ENCODE measurements at places on chromosomes 5 and 9.

DNA sequence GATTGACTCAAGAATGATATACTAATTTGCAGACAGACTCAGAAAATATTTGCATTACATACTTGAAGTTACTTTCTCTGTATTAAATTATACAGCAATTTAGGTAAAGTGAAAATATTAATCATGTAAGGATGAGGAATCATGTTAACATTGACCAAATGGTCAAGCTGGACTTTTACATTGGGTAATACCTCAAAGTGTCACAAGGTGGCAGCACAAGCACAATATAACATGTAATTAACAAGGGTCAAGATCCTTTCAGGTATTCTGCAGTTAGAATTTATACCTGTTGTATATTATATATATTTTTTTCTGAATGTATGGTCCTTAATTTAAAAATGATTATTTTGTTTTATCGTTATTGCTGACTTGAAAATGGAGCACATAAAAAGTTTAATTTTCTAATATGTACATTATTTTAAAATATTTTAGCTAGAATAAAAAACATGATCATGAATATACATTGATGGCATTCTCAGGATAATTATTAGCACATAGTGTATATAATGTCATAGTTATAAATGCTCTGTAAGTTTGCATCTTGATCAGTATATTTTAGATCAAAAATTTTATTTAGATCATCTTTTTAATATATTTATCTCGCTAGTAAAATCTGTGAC lies 8.6 kb downstream of the HAPLN1 start:
- no peak for DNase-seq

- DNase-seq = no peak
These were observed 271.5 kb upstream of the PANK3 start for GRCh38 chr5:168850683-168851082.

DNA sequence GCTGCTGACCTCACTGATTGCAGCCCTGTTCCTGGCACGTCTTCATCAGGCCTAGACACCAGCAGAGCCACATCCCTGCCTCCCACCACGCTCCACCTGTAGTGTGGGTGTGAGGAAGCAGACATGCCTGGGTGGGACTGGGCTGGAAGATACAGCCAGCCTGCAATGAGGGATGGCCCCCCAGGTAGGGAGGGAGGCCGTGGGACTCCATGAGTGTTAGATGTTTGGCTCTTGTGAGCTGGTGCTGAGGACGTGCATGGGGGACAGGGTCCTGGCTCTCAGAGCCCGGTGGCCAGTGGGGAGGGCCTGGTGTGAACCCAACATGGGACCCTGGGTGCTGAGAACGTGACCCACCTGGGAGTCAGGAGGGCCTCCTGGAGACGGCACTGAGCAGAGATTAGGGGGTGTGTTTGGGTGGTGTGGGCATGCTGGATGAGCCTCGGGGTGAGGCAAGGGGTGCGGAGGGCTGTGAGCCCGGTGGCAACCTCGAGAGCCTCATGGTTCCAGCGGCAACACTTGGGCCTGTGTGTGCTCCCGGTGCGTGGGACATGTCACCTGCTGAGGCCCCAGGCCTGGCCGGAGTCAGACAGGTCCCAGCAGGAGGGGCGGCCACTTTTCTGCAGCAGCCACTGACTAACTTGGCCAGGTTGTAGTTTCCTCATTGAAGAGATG lies 87.6 kb downstream of the PHF2 start:
- DNase-seq = no peak

DNA sequence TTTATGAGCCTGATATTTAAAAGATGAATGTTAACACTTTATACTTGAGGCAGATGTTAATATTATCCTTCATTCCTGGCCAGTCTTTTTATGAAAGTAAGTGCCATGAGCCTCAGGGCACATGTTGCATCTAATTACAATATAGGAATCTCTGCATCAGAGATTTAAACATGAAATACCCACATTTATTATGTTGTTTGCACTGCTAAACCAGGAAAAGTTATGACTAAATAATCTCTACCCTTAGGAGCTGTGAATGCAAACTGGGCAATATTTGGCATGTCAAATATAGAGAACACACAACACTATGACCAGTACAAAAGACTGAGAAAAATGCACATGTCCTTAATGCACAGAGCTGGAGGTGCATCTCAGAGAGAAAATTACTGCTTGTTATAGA lies 526.1 kb upstream of the GRAMD2B start:
- no peak for DNase-seq

- DNase-seq = no peak
These were observed 6.3 kb downstream of the UCK1 start for GRCh38 chr9:131524665-131525315.

GRCh38 chr5:128212191-128212806 lies 128.7 kb downstream of the SLC12A2 start:
- no peak for DNase-seq

- DNase-seq = no peak
These were observed 144.8 kb downstream of the CYLC2 start for GRCh38 chr9:103139891-103140290.

- no peak for DNase-seq
These were observed 89.8 kb upstream of the RAD23B start for GRCh38 chr9:107193251-107193650.

DNA sequence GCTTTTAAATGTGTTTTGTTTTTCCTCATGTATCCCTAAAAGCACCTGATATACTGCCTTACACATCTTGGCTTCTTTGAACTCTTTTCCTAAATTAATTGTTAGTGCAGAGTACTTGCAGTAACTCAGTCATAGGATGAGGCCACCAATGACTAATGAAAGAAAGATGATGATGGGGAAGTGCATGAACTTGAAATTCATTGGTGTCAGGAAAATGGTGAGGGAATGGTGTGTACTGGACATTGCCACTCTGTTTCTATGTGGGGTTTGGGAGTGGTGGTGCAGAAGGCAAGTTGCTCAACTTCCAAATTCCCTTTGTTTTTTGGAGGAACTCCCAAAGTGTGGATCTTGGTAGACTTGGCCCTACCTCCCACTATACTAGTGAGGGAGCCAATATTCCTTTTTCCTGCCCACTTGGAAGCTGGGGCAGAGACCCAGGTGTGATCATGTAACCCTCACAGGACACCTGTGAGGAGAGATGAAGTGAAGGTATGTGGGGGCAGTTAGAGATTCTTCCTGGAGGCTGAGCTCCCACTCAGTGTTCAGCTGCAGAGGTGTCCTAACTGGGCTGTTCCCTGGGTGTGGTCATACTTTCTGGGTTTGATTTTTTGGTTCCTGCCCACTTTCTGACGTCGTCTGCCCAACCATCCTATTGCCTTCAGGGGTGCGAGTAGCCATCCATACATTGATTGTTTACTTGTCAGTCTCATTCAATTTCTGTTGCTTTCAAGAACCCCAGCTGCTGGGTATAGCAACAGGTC lies 298.5 kb downstream of the MAST4 start:
- DNase-seq = no peak

- DNase-seq = no peak
These were observed 780.3 kb downstream of the KCTD16 start for GRCh38 chr5:144950996-144951395.

DNA sequence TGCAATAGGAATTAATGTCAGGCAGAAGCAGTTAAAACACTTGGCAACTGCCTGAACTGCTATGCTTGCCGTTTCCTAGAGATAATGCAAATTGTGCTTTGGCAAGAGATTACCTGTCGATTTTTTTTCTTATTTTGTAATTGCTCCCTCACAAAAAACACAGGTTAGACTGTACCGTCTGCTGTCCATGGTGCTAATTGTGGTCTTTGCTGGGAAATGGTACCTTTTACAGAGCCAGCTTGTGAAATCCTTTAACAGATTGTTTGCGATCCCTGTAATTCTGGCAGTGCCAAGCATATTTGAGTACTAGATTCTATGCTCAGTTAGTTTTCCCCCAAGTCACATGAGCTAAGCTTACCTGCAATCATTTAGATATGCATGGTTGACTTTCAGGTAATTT lies 2125.8 kb upstream of the WWC1 start:
- DNase-seq = no peak

DNA sequence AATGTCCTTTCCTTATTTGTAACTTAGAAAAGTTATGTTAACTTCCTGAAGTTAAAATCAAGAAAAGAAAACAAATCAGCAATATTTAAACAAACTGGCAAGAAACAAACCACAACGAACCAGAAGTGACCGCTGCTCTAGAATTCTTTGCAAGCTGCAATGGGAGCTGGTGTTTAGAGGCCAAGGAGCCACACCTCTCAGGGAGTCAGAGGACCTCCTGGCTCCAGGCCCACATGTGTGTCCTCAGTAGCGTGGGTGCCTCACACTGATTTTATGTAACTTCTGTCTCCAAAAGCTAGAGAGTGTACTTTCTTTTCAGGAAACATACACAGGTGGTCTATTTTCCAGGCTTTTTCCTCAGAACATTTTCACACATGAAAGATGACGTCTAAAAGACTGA lies 100.4 kb downstream of the IRX2 start:
- DNase-seq = no peak

DNA sequence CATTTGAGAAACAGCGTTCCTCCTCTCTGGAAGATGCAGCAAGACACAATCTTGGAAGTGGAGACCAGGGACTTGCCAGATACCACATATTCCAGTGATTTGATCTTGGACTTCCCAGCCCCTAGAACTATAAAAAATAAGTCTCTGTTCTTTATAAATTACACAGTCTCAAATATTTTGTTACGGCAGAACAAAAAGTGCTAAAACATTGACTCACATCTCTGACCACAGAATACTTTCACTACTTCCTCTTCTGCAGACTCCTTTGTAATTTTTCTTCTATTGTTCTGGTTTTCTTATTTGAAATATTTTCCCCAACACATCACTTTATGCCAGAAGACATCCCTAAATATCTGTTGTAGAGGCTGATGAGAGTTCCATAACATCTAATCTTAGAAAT lies 706.1 kb upstream of the CDH18 start:
- no peak for DNase-seq

- peak; percentile 72 for DNase-seq
These were observed 29.1 kb downstream of the JADE2 start for GRCh38 chr5:134554319-134555222.

GRCh38 chr5:981456-981855 lies 27.1 kb upstream of the NKD2 start:
- no peak for DNase-seq

DNA sequence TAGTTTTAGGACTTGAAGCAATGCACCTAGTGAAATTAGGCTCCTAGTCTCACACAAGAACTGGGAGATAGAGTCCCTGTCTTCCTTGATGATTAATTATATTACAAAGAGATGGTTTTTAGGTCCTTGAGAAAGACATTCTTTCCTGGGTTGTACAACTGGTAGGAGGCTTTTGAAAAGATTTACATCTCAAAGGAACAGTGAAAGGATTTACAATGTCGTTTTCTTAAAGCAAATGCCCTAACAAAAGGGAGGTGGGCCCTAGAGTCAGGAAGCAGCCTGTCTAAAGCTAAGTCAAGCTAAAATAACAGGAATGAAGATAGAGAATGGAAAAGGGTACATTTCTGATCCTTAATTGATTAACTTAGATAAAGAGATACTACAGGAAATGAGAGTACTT lies 102.2 kb upstream of the IL7R start:
- no peak for DNase-seq

DNA sequence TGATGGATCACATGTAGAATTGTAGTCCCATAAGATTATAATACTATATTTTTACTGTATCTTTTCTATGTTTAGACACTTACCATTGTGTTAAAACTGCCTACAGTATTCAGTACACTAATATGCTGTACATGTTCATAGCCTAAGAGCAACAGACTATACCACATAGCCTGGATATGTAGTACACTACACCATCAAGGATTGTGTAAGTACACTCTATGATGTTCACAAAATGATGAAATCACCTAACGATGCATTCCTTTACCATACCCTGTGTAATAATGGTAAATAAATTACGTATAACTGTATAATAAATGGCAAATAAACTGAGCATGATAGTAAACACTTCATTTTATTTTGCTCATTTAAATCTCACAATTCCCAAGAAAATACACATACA lies 60.3 kb downstream of the RICTOR start:
- DNase-seq = no peak

DNA sequence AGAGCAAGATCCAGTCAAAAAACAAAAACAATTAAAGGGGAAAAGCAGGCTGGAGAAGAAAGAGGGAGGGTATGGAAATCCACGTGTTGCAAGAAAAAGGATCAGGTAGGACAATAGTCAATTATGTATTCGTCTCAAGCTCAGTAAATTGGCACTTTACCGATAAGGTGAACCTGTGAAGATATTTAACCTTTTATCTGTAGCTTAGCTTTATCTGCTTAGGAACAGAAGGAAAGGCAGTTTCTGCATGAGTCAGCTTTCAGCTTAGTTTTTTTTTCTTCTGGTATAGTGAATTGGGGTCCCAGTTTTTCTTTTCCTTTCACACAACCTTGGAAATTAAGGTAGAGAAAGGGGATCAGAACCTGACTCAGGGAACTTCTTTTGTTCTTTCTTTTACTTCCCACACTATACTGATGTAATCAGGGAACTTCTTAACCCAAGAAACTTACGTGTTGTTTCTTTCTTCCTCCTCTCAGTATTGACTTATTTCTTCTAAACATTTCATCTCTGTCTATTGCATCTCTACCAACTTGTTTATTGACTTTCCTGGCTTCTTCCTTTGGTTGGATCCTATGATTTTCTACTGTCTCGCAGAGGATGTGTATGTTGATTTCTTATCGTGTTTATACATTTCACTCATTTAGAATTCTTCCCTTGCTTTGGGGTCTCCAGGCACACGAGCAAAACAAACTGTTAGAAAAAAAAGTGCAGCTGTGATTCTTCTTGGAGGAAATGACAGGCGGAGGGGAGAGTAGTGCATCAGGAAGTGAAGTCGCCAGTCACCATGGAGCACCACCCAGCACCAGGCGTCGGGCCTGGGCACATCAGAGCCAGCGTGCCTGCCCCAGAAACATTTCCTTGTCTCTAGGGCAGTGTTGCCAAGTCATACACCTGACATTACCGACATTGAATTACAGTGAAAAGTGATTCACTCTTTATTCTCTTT lies 123.0 kb upstream of the LHFPL2 start:
- DNase-seq = no peak

DNA sequence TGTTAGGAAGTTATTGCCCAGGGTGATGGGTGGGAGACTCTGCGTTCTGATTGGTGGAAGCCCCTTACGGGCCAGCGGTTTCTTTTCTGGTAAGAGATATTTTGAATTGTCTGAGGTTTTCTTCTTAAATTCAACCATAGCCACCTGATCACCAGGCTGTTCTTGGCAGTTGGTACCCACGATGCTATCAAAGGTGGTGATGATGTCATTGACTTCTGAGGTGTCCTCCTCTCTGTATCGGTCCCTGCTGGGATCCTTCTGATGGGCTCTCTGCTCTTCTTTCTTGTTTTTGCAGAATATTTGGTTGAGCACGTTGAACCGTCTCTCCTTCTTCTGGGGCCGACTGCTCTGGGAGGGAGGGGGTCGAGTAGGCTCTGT lies 116.6 kb upstream of the IL6ST start:
- no peak for DNase-seq

- DNase-seq = no peak
These were observed 2.1 kb downstream of the SYNPO start for GRCh38 chr5:150642567-150642927.

DNA sequence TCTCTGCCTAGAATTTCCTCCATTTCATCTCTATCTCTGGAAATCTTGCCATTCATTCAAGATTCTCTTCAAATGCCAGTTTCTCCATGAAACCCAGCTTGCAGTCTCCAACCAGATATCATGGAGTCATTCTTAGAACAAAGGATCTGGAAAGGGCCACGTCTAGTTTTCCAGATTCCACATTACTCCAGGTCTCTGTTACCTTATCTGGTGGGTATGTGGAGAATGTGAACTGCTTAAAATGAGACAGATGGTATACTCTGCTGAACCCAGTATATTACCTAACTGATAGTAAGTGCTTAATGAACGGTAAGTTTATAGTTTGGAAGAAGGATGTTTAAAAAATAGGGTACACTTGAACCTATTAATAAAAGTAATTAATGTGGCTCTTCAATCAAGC lies 52.3 kb upstream of the ZSWIM6 start:
- no peak for DNase-seq
